ENCODE measurements at places on chromosomes 4 and X.
A peak's percentile ranks its signal among the peaks of the same experiment; 100 is the strongest.

DNA sequence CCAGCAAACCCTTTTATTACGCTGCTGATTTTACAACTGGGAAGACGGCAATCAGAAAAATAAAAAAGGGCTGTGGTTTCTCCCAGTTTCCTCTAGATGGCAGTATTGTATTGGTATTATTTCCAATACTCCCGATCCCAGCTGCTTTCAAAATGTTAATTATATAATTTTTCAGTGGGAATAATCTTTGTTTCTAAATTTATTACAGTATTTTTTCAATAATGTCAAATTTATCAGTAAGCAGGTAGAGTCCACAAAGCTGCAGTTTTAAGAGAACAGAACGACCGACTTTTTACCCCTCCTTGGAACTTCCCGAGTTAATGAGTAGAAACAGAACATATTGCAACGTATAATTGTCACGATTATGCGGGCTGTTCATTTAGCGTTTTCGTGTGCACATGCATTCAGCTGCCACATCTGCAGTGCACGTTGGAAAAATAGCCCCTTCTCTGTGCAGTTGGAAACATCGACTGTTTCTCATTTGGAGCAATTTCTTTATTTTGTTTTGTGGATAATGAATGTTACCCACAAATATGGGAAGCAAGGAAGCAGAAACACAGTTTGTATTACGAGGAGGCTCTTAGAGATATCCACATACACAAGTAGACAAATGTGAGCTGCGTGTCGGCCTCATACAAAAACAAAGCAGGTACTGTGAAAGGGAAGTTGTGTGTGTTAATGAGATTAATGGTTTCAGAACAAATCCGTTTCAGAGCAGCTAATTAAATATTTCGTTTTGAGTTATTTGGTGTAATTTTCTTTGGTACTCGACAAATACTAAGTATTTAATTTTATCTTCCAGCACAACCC lies 188.0 kb downstream of the STIM2 start:
- H3K36me3 ChIP-seq: no peaks in the 10 kb centered on the region
- H3K27ac ChIP-seq: no peak overlapping the region
- no peak for DNase-seq
- H3K4me1 ChIP-seq: no peaks in the 10 kb centered on the region
- H3K4me3 ChIP-seq: no peak overlapping the region

GRCh38 chr4:84565951-84566350 lies 17.0 kb upstream of the CDS1 start:
- no peak overlapping the region for H3K27ac ChIP-seq
- no peak overlapping the region for H3K4me3 ChIP-seq
- no peaks in the 10 kb centered on the region for H3K27me3 ChIP-seq

DNA sequence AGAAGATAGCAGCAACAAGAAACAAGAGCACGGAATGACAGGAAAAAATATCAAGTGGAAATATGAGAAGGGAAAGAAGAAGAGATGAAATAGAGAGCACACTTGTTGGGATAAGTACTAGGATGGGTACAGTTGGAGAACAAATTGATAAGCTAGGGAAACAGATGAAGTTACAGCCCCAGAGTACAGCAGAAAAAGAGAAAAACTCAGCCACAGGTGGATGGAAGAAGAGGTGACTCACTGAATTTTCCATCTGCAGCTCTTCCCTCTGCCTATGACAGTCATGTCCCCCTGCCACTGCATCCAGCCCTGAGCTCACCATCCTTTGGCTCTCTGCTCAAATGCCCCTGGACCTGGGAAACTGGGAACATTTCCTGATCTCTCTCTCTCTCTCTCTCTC lies 209.0 kb downstream of the BCOR start:
- no peaks in the 10 kb centered on the region for H3K4me1 ChIP-seq
- no peaks in the 10 kb centered on the region for H3K27me3 ChIP-seq
- no peaks in the 10 kb centered on the region for H3K36me3 ChIP-seq
- no peak overlapping the region for H3K27ac ChIP-seq
- H3K4me3 ChIP-seq: no peak overlapping the region

- no peaks in the 10 kb centered on the region for H3K27me3 ChIP-seq
- H3K27ac ChIP-seq: no peak overlapping the region
- H3K36me3 ChIP-seq: no peaks in the 10 kb centered on the region
- H3K4me3 ChIP-seq: no peak overlapping the region
- DNase-seq: no peak
Measured at GRCh38 chrX:115177932-115178331, 11.3 kb upstream of the RBMXL3 start.

- no peaks in the 10 kb centered on the region for H3K36me3 ChIP-seq
- H3K4me1 ChIP-seq: no peaks in the 10 kb centered on the region
- no peak overlapping the region for H3K4me3 ChIP-seq
- DNase-seq: no peak
- H3K27me3 ChIP-seq: no peaks in the 10 kb centered on the region
Measured at GRCh38 chr4:89929425-89930159, 34.9 kb downstream of the MMRN1 start.

- no peaks in the 10 kb centered on the region for H3K36me3 ChIP-seq
- peaks cover 34% of the 10 kb centered on the region for H3K4me1 ChIP-seq
- no peaks in the 10 kb centered on the region for H3K27me3 ChIP-seq
- no peak overlapping the region for H3K27ac ChIP-seq
Measured at GRCh38 chr4:145731028-145731427, 51.1 kb downstream of the C4orf51 start.

- H3K27ac ChIP-seq: no peak overlapping the region
- no peaks in the 10 kb centered on the region for H3K27me3 ChIP-seq
- H3K4me1 ChIP-seq: no peaks in the 10 kb centered on the region
- no peak for DNase-seq
- no peaks in the 10 kb centered on the region for H3K36me3 ChIP-seq
Measured at GRCh38 chrX:142256935-142257334, 51.8 kb upstream of the MAGEC2 start.

GRCh38 chr4:146059865-146060264 lies 115.7 kb upstream of the LSM6 start:
- H3K27me3 ChIP-seq: no peaks in the 10 kb centered on the region
- H3K27ac ChIP-seq: no peak overlapping the region
- DNase-seq: peak; percentile 76
- H3K36me3 ChIP-seq: no peaks in the 10 kb centered on the region
- no peak overlapping the region for H3K4me3 ChIP-seq

DNA sequence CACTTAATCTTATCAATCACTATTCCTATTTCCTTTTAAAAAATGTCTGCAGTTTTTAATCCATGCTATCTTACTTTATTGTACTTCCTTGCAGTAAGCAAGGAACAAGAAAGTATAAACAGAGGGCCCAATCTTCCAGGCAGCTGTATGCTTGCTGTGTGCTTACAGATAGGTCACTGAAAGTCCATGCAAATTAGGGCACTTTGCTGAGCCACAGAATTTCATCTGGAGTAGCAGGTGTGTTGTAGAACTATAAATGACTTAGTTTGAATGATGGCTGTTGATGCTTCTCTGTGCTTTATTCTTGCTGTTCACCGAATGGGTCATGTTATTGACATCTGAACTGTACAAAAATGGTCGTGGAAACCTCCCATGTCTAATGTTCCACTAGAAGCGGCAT lies 154.6 kb downstream of the ATOH1 start:
- no peak for DNase-seq
- H3K27me3 ChIP-seq: no peaks in the 10 kb centered on the region
- no peak overlapping the region for H3K4me3 ChIP-seq
- H3K27ac ChIP-seq: no peak overlapping the region

GRCh38 chr4:124025000-124025399 lies 628.4 kb downstream of the SPRY1 start:
- no peaks in the 10 kb centered on the region for H3K4me1 ChIP-seq
- DNase-seq: no peak
- no peak overlapping the region for H3K27ac ChIP-seq
- no peak overlapping the region for H3K4me3 ChIP-seq
- no peaks in the 10 kb centered on the region for H3K27me3 ChIP-seq

DNA sequence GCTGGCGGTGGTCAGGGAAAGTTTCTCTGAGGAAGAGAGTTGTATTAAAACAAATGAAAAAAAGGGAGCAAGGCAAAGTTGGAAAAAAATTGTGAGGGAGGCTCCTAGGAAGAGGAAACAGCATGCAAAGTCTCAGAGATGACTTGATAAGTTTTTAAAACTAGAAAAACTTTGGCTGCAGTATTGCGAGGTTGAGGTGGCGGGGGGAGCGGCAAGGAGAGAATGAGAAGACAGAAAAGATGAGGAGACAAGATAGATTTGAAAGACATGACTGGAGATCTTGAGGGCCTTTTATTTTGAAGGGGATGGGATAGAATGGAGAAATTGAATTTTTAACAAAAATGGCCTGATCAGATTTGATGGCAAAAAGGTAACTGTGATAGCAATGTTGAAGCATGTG lies 4.8 kb upstream of the UBE2D3 start:
- H3K27me3 ChIP-seq: no peaks in the 10 kb centered on the region
- no peak overlapping the region for H3K27ac ChIP-seq
- H3K4me3 ChIP-seq: no peak overlapping the region

- no peaks in the 10 kb centered on the region for H3K27me3 ChIP-seq
- DNase-seq: no peak
- no peaks in the 10 kb centered on the region for H3K4me1 ChIP-seq
- H3K27ac ChIP-seq: no peak overlapping the region
Measured at GRCh38 chrX:114599305-114599704, 15.4 kb downstream of the HTR2C start.
